ENCODE measurements at places on chromosomes 4 and X. TPM values are rescaled to one million over a fixed set of nuclear protein-coding genes. Genes with fewer than 3 reads are reported as not detected.

The RBMXL3 gene
- total RNA-seq = not detected

The PPBP gene
- total RNA-seq = not detected

The ZBED1 gene
- 79.7 TPM for total RNA-seq

The GC gene
- not detected for total RNA-seq
